Astrocyte of the cerebellum (primary cell): ENCODE measurements at places on chromosomes 6 and 20.

GRCh38 chr20:20253744-20254330 lies 114.1 kb upstream of the INSM1 start:
- no peak for DNase-seq

GRCh38 chr6:144555066-144555465 lies 269.9 kb downstream of the UTRN start:
- DNase-seq: no peak

DNA sequence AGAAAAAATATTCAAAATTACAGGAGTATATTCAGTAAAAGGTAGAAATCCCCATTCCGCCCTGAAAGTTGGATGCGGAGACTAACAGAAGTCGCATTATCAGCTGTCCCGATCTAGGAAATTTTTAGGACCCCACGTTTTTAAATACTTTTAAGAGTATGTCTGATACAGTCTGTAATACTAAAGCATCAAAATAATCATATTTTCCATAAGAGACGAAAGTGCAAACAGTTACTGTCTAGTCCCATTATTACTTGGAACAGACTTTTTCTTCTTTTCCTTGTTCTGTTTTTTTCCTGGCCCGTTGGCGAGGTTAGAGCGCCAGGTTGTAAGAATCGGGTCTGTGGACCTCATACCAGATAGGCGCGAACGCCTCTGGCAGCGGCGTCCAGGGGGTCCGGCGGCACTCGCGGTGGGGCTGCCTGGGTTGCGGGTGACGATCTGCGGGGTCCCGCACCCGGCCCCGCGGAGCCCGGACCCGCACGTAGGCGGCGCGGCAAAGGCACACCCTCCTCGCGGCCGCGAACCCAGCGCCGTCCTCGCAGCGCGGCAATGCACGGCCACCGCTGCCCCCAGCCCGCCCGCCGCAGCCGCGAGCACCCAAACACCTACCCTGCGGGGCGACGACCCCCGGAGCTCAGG lies 460 bp downstream of the PLAGL1 start:
- no peak for DNase-seq

- no peak for DNase-seq
Measured at GRCh38 chr20:17614176-17614811, 44.4 kb downstream of the DSTN start.

- DNase-seq: no peak
Measured at GRCh38 chr6:116070616-116071389, 10.1 kb upstream of the FRK start.

DNA sequence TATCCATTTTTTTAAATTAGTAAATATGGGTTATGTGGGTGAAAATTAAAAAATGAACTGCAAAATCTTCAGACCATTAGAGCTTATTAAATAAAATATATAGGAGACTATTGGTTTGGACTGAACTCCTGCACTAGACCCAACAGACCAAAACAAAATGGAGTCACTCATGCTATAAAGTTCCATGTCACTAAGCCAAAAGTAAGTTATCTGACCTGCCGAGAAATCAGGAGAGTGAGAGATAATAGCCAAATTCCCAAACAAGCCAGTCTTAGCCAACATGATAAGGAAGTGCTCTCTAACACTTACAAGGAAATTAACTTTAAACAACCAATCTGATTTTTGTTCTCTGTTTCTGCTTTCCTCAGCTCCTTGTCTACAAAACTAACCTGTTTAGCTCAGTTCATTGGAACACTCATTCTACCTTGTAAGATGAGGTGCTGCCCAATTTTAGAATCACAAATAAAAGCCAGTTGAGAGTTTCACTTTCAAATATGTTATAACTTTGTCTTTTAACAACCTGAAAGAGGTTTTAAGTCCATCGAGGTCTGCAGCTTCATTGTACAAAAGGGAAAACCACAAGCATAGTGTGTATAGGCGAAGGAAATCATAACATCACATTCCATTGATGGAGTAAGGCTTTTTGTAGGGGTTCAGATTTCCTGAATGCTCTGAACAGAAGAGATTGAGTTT lies 220.5 kb downstream of the TENT5A start:
- DNase-seq: no peak

GRCh38 chr6:36083446-36083845 lies 46.9 kb upstream of the MAPK13 start:
- DNase-seq: no peak

DNA sequence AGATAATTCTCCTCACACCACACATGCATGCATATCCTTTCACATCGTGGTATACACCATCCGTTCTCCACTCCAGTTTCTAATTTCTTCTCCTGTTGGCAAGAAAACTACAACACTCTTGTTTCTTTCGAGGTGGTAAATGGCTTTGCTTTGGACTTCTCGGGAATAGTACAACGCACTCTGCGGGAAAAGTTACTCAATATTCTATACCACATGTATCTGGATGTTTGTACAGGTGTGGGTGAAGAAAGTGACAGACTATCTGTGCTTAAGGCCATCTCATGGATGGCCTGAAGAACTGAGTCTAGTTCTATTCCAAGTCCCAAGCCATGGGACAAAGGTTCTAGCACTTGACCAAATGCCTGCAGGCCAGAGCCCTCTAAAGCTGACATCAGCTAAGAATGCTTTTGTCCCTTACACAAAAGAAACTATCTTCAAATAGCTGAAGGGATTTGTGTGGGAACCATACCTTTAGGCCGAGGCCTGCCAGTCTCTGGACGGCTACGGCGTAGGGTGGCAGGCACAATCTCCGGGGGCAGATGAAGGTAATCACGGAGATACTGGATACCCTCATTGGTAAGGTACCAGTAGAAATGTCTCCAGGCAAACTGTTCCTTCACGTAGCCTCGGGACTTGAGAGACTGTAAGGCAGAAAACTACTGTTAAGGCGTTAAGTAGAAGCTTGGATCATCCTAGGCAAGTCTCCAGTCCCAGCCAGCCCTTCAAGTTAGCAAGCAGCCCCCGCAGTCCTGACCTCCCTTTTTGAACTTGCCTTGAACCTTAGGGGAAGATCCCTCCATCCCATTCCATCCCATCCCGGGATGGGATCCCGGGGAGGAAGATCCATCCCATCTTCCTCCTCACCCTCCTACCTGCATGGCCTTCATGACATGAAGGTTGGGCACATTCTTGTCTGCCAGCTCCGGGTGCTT lies 1.4 kb downstream of the RPS10 start:
- no peak for DNase-seq

DNA sequence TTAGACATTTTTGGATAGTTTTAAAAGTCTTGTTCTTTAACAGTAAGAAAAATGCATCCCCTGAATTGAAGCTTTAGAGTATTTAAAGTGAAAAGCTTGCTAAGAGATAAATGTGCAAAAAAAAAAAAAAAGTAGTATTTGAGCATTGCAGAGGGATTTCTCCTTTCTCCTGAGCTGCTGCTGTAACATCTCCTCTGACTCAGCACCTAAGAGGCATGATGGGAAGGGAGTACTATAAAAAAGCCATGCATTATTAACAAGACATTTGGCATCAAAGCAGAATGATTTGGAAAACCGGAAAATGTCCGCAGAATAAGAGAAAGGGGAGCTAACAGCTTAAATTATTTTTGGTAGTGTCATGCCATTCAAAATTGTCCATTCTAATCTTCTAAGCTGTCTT lies 27.9 kb downstream of the B4GALT5 start:
- DNase-seq: no peak

GRCh38 chr6:45997875-45998506 lies 17.7 kb downstream of the CLIC5 start:
- DNase-seq: no peak

GRCh38 chr20:19498756-19499155 lies 259.3 kb upstream of the RIN2 start:
- no peak for DNase-seq

DNA sequence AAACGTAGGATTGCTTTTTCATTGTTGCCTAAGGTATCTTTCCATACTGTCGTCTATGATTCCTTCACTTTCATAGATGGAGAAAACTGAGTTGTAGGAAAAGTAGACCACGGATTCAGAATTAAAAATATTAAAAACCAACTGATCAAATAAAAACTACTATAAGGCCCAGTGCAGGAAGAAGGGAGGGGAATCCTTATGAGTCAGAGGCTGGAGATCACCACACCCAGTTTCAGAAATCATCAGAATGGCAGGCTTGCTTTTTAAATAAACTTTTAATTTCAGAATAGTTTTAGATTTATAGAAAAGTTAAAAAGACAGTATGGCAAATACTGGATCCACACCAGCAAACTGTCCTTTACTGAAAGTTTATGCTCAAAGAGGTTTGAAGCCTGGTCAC lies 32.0 kb upstream of the POPDC3 start:
- no peak for DNase-seq
